ENCODE measurements at places on chromosomes 7 and 10. TPM values are rescaled to one million over a fixed set of nuclear protein-coding genes. Genes with fewer than 3 reads are reported as not detected.

The TMEM273 gene
- total RNA-seq: 8.4 TPM

The ZKSCAN5 gene
- 5.9 TPM for total RNA-seq

The MRLN gene
- not detected for total RNA-seq

The GNA12 gene
- 32.9 TPM for total RNA-seq

The VWC2 gene
- total RNA-seq: 0.25 TPM

The ARHGEF35 gene
- total RNA-seq: 62.4 TPM

The MYL10 gene
- total RNA-seq: not detected

- no peak for DNase-seq
Observed at GRCh38 chr7:117193564-117193963, 129.3 kb downstream of the WNT2 start.

- DNase-seq: no peak
Observed at GRCh38 chr10:132638130-132638515, 100.5 kb downstream of the INPP5A start.

GRCh38 chr10:127983344-127984100, 76.6 kb downstream of the PTPRE start:
- no peak for DNase-seq

GRCh38 chr10:4851176-4851575, 25.2 kb downstream of the AKR1E2 start:
- DNase-seq: no peak

GRCh38 chr7:50466815-50467585, 16.9 kb upstream of the FIGNL1 start:
- DNase-seq: no peak

- no peak for DNase-seq
Observed at GRCh38 chr7:8615019-8615418, 181.6 kb downstream of the NXPH1 start.

DNA sequence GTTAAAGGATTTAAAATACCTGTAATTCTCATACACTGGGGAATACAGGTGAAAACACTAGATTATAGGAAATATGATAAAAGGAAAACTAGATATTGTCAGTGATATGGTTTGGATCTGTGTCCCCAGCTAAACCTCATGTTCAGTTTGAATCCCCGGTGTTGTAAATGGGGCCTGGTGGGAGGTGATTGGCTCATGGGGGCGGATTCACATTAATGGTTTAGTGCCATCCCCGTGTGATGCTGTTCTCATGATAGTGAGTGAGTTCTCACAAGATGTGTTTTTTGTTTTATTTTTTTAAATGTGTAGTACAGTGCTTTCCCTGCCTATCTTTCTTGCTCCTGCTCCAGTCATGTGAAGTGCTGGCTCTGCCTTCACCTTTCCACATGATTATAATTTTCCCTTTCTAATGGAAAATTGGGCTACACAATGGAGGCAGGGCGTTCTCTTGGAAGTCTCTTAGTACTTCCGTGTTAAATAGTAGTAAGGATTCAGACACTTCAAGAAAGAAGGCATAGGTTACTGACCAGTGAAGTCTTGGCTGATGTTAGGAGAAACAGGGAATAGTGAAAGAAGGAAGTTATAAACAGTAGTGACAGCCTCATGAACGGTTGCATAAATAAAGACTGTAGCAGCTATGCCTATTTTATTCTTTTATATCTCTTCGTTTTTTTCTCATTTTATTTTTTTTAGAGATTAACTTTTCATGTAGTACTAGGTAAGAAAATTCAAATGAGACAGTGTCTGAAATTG, 386.4 kb downstream of the SUGCT start:
- DNase-seq: no peak

DNA sequence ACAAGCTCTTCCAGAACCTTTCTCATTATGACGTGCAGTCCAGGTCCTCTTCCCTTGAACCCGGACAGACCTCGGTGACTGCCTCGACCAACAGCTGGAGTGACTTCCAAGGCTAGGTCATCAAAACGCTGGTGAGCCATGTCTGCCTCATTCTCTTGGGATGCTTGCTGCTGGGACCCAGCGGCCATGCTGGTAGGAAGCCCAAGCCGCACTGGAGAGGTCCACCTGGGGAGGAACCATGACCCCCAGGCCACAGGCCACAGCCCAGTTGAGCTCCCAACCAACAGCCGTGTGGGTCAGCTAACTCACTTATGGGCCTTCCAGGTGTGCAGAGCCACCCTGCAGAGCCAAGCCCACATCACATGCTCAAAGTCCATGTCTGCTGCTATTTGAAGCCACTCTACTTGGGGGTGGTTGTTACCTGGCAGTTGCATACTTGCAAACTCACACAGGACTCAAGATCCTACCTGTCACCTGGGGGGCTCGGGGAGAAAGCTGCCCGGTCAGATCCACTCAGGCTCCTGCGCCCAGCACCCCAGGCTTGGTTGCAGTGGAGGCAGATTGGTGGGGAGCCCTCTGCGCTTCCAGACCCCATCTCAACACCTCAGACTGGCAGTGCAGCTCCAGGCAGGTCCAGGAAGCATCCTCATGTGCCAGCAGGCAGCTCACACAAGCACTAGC, 57.0 kb downstream of the MICALL2 start:
- DNase-seq: no peak

- no peak for DNase-seq
Observed at GRCh38 chr7:155610633-155611193, 33.7 kb upstream of the RBM33 start.

DNA sequence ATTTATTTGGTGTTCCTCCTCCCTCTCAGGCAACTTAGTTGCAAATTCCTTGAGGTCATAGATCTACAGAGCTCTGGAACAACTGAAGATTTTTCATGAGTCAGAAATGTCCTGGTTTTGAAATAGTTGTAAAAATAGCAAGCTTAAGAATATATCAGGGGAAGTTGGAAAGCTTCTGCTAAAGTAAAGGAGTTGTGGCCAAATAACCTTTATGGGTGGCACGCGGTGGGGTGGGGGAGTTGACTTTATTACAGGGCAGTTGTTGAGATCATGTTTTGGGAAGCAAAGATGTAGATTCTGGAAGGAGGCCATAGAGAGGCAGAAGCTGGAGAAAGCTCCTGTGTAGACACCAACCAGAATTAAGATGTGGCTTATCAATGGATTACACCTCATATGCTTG, 326.0 kb upstream of the MTPN start:
- DNase-seq: no peak

DNA sequence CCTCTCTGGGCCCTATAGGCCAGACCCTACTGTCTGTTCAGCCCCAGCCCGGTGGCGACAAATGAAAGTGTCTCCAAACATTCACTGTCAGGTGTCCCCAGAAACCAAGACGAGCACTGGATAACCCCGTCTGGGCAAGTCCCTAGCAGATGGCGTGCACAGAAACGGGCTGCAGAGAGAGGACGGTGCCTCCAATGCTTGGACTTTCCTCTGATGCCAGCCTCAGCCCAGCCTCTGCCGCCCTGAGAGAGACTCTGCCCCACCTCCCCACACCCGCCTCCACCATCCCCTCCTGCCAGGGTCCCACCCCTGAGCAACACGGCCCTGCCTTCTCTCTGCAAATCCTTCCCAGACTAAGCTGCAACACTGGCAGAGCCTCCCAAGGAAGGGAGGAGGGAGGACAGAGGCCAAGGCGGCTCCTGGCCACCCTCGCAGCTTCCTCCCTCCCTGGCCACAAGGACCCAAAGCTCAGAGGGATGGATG, 7.4 kb upstream of the LFNG start:
- no peak for DNase-seq

- DNase-seq: no peak
Observed at GRCh38 chr7:43041105-43041504, 71.3 kb upstream of the HECW1 start.

DNA sequence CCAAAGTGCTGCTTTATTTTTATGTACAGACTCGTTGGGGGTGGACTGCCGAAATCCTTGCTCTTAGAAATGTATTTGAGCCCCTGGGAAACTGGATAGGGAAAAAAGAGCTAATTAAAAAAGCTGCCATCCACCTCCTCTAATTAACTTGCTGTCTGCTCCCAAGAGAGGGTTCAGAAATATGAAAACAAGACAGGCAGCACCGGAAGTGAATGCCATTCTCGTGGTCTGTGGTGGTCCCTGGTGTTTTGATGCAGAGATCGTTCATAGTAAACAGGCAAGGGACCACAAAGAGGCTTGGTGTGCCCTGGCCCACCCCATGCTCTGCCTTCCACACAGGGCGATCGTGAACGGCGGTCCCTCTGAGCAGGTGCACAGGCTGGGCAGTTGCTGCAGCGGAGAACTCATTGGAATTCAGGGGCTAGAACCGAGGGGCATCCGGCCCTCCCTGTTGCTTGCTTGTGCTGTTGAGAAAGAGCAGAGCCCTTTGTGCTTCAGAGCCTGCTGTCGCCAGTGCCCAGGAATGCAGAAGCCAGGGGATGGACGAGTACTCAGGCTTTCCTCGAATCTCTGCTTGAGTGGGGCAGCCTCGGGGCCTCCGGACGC, 79.1 kb upstream of the BTBD16 start:
- no peak for DNase-seq

DNA sequence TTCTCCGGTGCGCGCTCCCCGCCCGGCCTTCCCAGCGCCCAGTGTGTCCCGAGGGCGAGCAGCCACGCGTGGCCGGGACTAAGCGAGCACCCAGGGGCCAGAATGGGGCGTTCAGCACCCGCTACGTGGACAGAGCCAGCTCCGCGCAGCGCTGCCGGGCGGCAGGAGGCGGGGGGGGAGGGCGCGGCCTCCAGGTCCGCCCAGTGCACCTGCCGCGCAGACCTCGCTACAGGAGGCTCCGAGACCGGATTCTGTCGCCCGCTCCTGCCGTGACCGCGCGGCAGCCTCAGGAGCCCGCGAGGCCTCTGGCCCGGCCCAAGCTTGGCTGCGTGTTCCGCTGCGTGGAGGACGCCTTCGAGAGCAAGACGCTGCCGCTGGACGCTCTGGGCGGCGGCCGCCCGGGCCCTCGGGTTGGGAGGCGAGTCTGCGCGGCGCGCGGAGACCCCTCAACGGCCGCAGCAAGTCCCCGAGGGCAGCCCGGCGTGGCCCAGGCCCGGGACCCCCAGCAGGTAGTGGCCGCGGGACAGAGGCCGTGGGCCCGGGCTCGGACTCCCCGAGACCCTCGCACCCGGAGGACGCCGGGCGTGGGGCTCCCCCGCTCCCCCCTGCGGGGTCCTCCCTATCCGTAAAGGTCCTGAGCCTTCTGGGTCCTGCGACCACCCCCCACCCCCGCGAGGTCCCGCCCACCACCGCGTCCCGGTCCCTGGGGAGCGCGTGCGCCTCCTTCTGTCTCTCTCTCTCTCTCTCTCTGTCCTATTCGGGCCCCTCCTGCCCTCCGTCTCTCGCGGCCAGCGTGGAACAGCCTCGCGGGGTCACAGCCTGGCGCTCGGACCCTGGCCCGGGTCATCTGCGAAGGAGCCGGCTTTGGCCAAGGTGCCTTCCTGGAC, 904 bp upstream of the DPYSL4 start:
- DNase-seq: no peak

DNA sequence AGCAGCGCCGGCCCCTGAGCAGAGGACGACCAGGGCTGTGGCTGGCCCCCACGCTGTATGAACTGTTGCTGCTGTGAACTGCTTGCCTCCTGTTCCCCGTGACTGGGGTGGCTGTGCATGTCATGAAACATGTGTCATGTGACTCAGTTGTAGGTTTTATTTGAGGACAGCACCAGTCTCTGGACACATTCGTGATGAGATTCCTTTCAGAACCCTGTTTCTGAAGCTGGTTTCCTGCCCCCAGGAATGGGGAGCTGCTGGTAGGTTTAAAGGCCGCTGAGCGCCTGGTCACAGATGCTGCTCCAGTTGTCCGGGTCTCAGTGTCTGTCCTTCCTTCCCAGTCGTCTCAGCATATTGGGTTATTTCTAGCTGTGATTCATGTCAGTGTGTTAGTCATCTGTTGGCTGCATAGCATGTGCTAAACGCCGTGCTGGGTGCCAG, 79.1 kb upstream of the PPIF start:
- no peak for DNase-seq

GRCh38 chr10:29839826-29840515, 205.2 kb upstream of the SVIL start:
- no peak for DNase-seq

GRCh38 chr10:131576341-131577177, 265.0 kb upstream of the TCERG1L start:
- no peak for DNase-seq

- no peak for DNase-seq
Observed at GRCh38 chr7:120550494-120551048, 277.6 kb downstream of the KCND2 start.

GRCh38 chr7:24656608-24657007, 83.4 kb downstream of the PALS2 start:
- DNase-seq: no peak

DNA sequence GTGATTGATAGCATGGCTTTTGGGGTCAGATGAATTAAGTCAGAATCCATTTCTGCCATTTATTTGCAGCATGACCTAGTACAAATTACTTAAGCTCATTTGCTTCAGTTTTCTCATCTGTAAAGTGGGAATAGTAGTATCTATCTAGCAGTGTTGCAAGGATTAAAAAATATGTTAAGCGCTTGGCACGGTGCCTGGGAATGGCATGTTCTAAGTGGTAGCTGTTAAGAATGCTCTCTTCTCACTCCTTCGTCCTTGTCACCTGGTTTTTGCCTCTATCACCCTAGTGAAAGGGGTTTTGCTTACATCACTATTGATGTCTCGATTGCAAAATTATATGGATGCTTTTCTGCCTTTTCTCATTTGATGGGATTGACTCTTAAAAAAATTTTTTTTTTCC, 7.4 kb downstream of the TMEM248 start:
- DNase-seq: no peak

- DNase-seq: peak; percentile 59
Observed at GRCh38 chr7:55572378-55573233, at the start of gene VOPP1. Gene VOPP1, minus strand, starts transcription at chr7:55572502. Its CDS starts 178 bp downstream, at chr7:55572324.

DNA sequence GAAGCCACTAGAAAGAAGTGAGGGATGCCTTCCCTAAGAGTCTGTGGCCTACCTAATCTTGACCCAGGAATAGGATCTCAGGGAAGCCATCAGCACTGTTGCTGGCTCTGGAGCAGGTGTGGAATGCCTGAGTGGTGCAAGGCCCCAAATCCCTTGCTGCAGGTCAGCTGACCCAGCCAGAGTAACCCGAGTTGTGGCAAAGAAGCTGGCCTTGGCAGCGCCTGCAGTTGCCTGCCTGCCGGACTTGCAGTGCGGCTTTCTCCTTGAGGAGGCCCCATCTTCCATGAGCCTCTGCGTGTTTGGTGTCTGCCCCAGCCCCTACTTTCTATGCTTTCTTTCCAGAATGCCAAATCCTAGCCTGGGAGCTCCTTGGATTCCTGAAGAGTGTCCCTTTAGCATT, 5.8 kb downstream of the KIAA1217 start:
- peak; percentile 26 for DNase-seq

GRCh38 chr7:12731214-12731656, 43.8 kb downstream of the ARL4A start:
- no peak for DNase-seq

DNA sequence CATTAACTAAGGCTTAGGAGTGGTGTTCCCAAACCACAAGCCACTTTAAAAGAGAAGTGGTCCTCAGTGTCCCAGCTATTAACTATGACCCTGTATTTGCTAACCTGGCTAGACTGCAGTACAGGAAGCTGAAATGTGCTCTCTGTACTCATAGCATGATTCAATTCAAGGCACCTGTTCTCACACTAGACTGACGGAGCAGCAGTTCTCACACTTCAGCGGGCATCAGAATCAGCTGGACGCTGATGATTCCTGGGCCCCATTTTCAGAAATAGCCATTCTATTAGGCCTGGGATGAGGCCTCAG, 24.5 kb upstream of the MSRB2 start:
- no peak for DNase-seq

Data from left colon (tissue), 2 donors.